ENCODE measurements at places on chromosomes 13 and 19. TPM values are rescaled to one million over a fixed set of nuclear protein-coding genes. Genes with fewer than 3 reads are reported as not detected.
A peak's percentile ranks its signal among the peaks of the same experiment; 100 is the strongest.

ICAM4 gene
- total RNA-seq: 7.9 TPM

DNA sequence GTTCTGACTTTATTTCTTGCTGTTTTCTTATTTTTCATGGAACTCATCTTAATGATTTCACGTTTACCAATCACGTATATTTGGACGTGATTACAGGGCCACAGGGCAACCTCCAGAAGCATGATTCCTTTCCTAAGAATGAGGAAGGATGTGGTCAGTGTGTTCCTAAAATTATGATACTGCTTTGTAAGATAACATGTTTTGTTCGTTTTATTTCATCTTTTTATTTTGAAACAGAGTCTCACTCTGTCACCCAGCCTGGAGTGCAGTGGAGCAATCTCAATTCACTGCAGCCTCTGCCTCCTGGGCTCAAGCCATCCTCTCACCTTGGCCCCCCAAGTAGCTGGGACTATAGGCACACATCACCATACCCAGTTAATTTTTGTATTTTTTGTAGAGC, 24.8 kb upstream of the LAIR1 start:
- DNase-seq: no peak

GRCh38 chr13:33347861-33348260, 62.3 kb upstream of the STARD13 start:
- DNase-seq: no peak

DNA sequence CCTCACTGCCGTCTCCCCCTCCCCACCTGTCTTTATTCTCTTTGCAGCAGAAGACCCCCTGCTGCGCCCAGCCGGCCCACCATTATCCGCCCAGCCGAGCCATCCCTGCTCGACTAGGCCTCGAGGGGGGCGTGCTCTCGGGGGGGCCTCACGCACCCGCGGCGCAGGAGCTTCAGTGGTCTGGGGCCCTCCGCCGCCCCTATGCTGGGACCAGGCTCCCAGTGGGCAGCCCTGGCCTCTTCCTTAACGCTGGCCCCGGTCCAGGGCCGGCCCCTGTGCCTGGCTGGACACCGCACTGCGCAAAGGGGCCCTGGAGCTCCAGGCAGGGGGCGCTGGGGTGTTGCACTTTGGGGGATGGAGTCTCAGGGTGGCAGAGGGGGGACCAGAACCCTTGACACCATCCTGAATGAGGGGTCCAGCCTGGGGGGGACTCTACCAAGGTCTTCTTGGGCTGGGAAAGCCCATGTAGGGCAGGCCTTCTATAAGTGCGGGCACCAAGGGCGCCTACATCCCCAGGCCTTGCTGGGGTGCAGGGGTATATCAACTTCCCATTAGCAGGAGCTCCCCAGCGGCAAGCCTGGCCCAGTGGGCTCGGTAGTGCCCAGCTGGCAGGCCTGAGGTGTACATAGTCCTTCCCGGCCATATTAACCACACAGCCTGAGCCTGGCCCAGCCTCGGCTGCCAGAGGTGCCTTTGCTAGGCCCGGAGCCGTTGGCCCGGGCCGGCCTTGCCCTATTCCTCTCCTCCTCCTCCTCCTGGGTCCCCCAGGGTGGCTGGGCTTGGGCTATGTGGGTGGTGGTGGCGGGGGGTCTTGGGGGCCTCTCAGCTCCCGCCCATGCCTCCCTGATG, 4.9 kb downstream of the TMED1 start:
- DNase-seq: no peak

GRCh38 chr13:93769607-93770006, 543.0 kb downstream of the GPC6 start:
- no peak for DNase-seq

- no peak for DNase-seq
These were observed 280.5 kb upstream of the TSHZ3 start for GRCh38 chr19:31629579-31630363.

GRCh38 chr19:33317517-33317916, 15.2 kb upstream of the CEBPA start:
- DNase-seq: no peak

SIGLECL1 gene
- not detected for total RNA-seq

DNA sequence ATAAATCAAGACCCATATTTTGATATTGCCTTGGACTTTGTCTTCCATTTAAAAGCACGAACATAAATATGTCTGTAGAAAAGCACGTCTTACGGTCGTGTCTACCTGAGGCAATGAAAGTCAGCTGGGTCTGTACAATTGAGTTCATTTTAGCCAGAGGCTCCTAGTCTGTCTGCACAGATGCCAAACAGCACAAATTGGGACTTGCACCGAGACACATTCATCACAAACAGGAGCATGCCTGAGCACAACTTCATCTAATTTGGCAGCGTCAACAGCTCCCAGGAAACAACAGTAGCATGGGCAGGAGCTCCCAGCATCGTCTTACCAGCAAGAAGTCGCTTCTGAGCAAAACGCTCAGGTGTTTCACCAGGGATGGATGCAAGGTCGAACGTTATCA, 687.0 kb downstream of the EFNB2 start:
- no peak for DNase-seq

DNA sequence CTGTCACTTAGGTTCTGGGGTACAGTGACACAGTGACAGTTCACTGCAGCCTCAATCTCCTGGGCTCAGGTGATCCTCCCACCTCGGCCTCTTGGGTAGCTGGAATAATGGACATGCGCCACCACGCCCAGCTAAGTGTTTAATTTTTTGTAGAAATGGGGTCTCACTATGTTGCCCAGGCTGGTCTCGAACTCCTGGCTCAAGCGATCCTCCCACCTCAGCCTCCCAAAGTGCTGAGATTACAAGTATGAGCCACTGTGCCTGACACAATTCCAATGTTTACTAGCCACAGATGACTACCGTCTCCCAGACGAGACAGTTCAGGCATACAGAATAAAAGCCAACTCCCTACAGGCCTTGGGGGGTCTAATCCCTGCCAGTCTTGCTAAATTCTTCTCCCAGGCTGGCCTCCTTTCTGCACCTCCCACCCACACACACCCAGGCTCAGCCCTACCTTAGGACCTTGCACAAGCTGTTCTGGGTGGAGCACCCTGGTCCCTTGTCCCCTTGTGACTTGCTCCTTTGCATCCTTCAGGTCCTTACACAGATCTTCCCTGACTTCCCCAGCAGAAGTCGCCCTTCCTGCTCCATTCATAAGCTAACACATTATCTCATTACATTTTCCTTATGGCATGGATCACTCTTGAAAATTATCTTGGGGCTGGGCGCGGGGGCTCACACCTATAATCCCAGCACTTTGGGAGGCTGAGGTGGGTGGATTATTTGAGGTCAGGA, 106.4 kb downstream of the INSR start:
- no peak for DNase-seq

- peak; percentile 72 for DNase-seq
These were observed 534 bp downstream of the STK24 start for GRCh38 chr13:98576200-98576945.

DNA sequence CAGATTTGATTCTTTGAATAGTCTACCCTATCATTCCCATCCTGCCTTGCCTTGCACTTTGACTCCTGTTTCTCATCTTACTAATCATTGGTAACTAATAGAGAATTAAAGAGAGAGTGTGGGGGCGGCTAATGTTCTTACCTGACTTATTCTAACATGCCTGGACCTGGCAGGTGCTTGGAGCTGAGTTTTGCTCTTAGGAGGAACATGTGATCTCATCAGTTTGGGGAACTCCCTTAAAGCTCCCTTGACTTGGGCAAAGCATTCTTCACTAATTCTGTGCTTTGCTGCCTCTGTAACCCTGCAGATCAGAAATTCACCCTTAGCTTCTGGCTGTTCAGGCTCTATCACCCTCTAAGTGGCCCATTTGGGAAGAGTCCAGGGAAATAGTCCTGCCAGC, 861.1 kb downstream of the GPC5 start:
- no peak for DNase-seq

DNA sequence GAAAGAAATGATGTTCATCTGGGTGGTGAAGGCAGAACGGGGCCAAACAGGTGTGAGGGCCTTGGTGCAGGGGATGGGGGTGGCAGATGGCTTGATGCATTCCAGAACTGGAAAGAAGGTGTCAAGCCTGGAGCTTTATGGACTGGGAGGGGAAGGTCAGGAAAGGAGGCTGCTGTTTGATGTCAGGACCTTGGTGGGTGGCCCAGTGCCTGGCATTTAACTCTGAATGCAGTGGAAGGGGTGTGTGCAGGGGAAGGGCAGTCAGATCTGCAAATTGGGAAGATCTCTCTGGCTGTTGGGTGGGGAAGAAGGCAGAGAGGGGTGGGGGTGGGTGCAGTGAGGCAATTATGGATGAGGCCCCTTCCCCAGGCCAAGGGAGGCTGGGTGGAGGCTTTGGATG, 11.7 kb downstream of the KCTD15 start:
- no peak for DNase-seq

DNA sequence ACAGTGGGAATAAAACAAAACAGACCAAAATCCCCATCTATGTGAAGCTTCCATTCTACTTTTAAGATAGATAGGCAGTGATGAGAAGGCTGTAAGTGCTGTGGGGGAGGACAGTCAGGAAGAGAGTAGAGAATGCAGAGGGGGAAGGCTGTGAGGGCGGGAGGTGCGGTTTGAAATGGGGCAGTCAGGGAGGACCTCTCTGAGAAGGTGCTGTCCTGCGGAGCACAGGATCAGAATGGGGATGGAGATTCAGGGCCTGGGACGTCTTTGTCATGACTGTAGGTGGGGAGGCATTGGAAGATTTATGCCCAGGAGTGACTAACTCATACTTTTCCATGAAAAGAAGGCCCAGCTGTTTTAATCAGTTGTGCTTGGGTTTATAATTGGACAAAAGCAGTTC, 3.9 kb upstream of the GPR183 start:
- no peak for DNase-seq

GRCh38 chr19:28288572-28289264, 924.2 kb downstream of the UQCRFS1 start:
- DNase-seq: no peak

CD37 gene
- 0.27 TPM for total RNA-seq

DNA sequence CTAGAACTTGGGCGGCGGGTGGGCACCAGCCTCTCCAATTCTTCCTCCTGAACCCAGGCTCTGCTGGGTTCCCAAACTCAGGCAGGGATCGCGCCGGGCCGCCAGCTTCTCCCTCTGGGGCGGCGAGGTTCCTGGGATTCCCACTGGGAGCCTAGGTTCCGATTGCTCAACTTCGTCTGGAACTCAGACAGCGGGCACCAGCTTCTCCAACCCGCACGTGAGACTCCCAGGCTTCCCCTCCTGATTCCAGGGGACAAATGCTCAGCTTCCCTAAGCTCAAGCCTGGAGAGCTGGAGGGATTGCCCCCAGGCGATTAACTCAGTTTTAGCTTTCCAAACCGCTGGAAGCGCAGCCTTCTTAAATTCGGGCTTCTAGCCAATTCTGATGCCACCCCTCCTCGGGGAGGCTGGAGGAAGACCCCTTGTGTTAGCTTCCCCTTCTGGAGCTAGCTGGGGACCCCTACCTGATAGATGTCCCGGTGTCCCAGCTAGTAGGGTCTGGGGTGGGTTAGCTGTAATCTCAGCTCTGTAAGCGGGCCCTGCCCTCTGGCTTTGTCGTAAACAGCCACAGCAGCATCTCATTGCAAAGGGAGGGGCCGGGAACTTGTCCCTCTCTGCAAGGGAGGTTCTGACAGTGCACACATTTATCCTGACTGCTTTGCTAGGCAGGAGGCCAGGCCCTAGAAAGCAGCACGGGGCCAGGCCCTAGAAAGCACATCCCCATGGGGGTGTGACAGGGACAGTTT, 671 bp downstream of the MCOLN1 start:
- peak; percentile 46 for DNase-seq

DNA sequence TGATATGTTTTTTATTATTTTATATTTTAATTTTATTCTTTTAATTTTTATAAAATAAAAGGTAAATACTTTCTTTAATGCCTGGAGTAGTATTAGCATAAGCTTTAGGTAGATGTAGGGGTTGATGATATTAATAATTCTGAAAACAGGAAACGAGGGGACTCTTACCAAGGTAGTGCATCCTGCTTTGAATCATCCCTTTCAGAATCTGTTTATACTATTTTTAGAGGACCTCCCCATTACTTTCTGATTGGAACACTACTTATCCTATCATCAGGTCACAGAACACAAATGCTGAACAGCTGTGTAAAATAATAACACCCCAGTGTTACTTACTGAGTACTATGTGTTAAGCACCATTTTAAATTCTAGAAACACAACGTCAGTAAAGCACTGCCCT, 27.3 kb downstream of the COG6 start:
- DNase-seq: no peak

LRRC63 gene
- not detected for total RNA-seq

KLK4 gene
- total RNA-seq: not detected

PDCD5 gene
- total RNA-seq: 149 TPM

- no peak for DNase-seq
These were observed 9.0 kb downstream of the ABHD8 start for GRCh38 chr19:17294051-17294891.

ARHGEF18 gene
- total RNA-seq: 43.0 TPM

DNA sequence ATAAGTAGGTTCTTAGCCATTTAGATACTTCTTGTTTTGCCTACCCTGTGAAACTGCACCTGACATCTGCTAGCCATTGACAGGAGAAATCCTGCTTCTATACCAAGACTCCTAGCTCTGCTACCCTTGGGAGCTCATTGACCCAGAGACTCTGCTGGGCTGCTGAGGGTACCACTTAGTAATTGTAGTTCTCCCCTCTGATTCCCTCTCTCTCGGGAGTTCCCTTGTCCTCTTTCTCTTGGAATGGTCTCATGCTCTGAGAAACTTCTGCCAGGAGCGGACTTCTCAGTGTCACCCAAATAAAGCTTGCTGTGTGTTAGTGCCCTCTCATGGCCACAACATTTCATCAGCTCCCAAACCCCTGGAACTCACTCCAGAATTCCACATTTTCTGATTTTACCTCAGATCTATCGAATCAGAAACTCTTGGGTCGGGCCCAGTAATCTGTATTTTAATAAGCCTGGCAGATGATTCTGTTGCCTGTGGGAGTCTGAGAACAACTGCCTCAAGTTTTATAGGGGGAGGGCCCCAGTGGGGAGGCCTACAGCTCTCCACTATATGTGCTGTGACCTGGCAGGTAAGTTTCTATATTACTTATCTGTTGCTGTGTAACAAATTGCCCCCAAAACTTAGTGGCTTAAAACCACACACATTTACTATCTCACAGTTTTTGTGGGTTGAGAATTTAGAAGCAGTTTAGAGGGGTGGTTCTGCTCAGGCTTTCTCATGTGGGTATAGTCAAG, 221.1 kb downstream of the TDRD3 start:
- DNase-seq: peak; percentile 19

CGB7 gene
- 0.76 TPM for total RNA-seq

- no peak for DNase-seq
These were observed 48.9 kb downstream of the TPP2 start for GRCh38 chr13:102645701-102646100.

GRCh38 chr13:28641600-28641926, 17.4 kb upstream of the POMP start:
- no peak for DNase-seq

- no peak for DNase-seq
These were observed 1952.0 kb downstream of the OLFM4 start for GRCh38 chr13:54980651-54981050.

IFNL3 gene
- not detected for total RNA-seq

GAPDHS gene
- not detected for total RNA-seq

N4BP2L1 gene
- 7.1 TPM for total RNA-seq

TMPRSS9 gene
- total RNA-seq: not detected

DNA sequence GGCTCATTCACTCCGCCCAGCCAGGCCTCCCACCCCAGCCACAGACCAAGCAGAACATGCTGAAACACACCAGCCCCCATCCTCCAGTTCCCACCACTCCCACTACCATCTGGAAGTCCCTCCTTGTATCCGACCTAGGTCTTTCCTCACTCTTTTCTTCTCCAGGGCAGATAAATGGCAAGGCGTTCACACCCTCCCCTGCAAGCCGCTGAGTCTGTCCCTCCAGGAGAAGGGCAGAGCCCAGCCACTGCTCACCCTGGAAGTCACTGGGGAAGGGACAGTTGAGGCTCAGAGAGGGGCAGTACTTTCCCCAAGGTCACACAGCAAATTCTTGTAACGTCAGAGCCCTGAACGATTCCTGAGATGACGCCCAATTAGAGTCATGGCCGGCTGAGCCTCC, 45.5 kb upstream of the NFIC start:
- DNase-seq: no peak

Data from hepatocyte (in vitro differentiated cells).